ENCODE measurements at places on chromosomes 6 and 20. TPM values are rescaled to one million over a fixed set of nuclear protein-coding genes. Genes with fewer than 3 reads are reported as not detected.

DNA sequence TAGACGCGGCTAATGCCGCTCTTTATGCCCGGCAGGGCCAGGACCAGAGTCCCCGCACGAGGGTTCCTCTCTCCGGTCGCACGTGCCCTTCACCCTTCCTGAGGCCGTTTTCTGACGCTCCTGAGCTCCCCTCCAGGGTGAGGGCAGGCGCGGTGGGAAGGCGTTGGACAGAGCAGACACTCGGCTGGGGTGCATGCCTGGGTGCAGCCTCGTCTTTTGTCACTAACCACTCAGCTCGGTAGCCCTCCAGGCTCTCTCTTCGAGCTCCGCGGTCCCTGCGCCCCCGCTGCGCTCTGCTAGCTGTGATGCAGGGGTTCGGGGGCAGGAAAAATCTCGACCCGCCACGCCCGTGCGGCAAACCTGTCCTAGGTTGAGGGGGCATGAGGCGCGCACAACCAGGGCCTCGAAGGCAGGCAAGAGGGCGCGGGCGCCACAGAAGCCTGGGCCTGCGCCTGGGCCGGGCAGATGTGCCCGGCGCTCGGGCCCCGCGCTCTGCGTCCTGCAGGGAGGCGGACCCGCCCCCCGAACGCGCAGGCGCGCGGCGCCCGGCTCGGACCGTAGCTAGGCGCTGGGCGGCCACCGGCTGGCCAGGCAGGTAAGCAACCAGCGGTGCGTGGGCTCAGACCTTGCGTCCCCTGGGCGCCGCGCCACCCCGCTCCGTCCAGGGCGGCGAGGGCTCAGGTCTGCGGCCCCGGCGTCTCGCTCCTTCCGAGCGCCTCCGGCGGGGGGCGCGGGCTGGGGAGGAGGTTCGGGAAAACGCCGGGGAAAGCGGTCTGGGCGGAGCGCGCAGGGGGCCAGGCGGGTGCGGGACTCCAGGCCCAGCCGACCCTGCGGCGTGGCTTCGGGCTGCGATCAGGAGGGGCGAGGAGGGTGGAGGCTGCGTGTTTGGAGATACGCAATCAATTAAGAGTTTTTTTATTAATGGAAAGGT, at the start of gene L3MBTL1:
Gene L3MBTL1, plus strand, starts transcription at position 548 of the 931 bp plus-strand sequence. CDS start 5,807 bp downstream, outside the sequence.
- H3K27ac ChIP-seq = no peak within 1 kb of the TSS
- DNase-seq = peak; percentile 55
- peak within 1 kb of the TSS; percentile 65 for H3K4me3 ChIP-seq
- H3K36me3 ChIP-seq = no peaks in the 10 kb centered on the region
- no peaks in the 10 kb centered on the region for H3K27me3 ChIP-seq
- no peaks in the 10 kb centered on the region for H3K4me1 ChIP-seq

The SMOC2 gene
- 36.5 TPM for total RNA-seq

DNA sequence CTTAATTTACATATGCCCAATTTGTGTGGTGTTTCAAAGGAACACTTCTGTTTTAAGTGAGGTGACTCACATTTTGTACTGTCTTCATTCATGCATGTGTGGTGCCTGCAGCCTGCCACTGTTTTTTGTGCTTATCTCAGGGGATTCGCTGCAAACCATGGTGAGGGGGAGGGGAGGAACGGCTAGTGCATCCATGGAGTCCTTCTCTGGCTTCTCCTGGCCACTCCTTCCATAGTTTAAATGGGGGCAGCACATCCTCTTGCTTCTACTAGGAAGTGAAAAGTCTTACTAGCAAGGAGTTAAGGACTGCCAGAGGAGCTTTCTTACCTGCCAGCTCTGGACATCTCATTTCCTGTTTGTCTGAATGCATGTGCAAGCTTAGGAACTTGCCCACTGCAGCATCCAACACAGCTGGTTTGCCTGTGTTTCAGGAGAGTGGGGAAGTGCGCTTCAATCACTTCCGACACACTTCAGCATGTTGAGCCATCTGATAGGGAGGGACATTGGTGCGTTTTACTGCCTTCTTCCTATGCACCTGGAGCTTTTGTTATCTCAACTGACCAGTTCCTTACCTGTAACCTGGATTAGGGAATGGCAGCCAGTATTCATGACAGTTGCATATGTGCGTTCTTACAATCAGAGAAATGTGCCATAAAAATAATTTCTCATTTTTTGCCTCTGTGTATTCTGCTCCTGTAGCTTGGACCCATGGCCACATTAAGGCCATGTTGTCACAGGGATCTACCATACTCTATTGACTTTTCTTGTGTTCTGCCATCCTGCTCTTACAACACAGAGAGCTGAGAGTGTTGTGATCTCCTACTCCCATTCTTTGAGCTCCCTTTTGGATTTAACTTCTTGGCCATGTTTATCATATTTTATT, 211.3 kb downstream of the ARID1B start:
- no peaks in the 10 kb centered on the region for H3K27me3 ChIP-seq
- H3K36me3 ChIP-seq = no peaks in the 10 kb centered on the region

- no peaks in the 10 kb centered on the region for H3K36me3 ChIP-seq
- H3K4me1 ChIP-seq = no peaks in the 10 kb centered on the region
- H3K27ac ChIP-seq = no peak overlapping the region
- no peak overlapping the region for H3K4me3 ChIP-seq
- peak; percentile 88 for DNase-seq
Measured at GRCh38 chr6:188821-189655, 103.2 kb upstream of the DUSP22 start.

The PTGIS gene
- 32.6 TPM for total RNA-seq

DNA sequence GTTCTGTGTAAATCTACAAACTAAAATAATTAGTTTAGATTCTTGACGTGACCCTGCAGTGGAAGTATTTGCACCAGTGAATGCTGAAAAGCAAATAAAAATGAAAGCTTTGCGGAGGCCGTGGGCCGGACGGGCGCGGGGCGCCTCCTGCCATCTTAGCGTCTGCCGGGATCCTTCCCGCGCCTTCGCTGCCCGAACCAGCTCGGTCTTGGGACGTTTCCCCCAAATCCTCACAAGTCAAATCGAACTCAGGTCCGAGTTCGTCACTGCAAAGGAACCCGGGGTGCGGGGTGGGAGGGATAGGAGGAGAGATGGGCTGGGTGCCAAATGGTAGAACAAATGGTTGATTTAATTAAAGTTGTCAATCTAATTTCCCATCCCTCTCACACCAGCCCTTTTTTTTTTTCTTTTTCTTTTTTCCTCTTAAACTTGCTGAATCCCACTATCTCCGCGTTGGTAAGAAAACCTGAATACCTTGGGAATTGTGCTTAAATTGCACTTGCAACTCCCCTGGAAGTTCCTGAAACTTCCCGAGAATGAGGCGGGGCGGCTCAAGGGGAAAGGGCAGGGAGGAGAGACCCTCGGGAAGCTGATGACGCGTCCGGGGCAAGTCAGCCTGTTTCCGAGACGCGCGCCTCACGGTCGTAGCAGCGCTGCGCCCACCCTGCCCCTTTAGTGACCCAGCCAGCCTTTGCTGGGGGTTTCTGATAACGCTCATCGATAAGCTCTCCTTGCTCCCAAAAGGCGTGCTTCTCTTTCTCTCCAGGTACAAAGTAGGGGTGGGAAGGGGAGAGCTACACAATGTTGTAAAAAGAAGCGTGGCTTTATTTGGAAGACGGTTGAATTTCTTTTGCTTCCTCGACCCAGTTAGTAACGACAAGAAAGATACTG, 1.8 kb downstream of the GJA1 start:
- no peaks in the 10 kb centered on the region for H3K36me3 ChIP-seq
- peak overlapping the region; percentile 74 for H3K4me3 ChIP-seq
- H3K27ac ChIP-seq = peak overlapping the region; percentile 95
- H3K27me3 ChIP-seq = no peaks in the 10 kb centered on the region
- peak; percentile 53 for DNase-seq

The TMEM74B gene
- 1.5 TPM for total RNA-seq

DNA sequence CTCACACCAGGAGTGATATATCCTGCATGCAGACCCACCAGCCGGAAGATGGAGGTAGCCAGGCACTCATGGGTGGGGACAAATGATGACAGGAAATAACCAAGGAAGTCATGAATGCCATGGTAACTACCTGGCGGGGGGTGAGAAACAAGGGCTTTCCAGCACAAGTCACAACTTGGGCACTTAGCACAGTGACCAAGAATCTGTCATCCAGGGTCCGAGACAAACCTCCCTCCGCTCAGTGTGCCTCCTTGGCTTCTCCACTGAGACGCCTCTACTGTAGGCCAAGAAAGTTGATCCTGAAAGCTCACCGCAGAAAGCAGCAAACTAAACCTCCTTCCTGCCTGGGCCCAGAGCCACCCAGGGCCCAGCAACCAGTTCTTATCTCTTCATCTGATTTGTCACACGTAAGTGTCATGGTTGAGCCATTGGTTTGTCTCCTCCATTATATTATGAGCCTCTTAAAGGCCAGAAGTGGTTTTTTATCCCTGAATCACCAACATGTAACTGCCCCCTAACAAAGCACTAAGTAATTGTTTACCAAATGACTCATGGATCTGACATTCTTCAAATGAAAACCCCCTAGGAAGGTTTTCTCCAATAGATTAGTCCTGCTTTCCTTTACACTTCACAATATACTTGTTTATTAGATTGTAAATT, 84.3 kb upstream of the TAB2 start:
- H3K27me3 ChIP-seq = peaks cover 11% of the 10 kb centered on the region
- peaks cover 56% of the 10 kb centered on the region for H3K4me1 ChIP-seq
- no peak for DNase-seq

GRCh38 chr20:43155366-43156100, 34.2 kb downstream of the PTPRT start:
- H3K4me1 ChIP-seq = no peaks in the 10 kb centered on the region
- H3K4me3 ChIP-seq = no peak overlapping the region
- H3K36me3 ChIP-seq = no peaks in the 10 kb centered on the region
- DNase-seq = no peak
- no peak overlapping the region for H3K27ac ChIP-seq
- H3K27me3 ChIP-seq = no peaks in the 10 kb centered on the region

DNA sequence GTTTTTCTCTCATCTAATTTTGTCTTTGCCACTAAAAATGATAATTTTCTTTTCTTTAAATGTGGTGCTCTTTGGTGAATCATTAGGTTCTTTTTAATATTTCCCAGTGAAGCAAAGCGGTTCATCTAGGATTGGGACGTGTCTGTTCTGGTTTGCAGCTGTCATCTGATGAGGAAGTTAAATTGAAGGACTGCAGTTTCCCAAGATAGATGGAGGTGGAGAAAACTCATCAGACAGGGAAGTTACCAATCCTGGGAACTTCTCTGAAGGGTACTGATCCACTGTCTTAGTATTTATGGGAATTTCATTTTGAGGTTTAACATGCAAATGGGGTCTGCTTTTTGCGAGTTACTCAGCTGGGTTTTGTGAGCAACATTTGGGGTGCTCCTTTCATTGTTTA, 2.4 kb upstream of the AARS2 start:
- no peak overlapping the region for H3K4me3 ChIP-seq
- H3K4me1 ChIP-seq = peaks cover 9% of the 10 kb centered on the region
- peaks cover 6% of the 10 kb centered on the region for H3K27me3 ChIP-seq
- no peak for DNase-seq
- peaks cover 13% of the 10 kb centered on the region for H3K36me3 ChIP-seq

The POU5F1 gene
- total RNA-seq = 0.39 TPM

DNA sequence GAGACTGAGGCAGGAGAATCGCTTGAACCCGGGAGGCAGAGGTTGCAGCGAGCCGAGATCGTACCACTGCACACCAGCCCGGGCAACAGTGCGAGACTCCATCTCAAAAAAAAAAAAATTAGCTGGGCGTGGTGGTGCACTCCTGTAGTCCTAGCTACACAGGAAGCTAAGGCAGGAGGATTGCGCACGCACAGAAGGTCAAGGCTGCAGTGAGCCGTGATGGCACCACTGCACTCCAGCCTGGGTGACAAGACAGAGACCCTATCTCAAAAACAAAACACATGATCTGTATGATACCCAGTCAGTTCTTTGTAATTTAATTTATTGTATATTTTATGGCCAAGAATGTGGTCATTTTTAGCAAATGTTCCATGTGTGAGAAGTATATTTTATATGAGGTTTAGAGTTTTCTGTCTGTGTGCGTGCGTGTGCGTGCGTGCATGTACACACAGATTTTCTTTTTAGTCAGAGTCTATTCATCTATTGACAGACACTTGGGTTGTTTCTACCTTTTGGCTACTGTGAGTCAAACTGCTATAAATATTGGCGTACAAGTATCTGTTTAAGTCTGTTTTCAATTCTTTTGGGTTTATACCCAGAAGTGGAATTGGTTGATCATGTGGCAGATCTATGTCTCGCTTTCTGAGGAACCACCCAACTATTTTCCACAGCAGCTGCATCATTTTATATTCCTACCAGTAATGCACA, 22.2 kb upstream of the MYL9 start:
- no peaks in the 10 kb centered on the region for H3K27me3 ChIP-seq
- no peak overlapping the region for H3K4me3 ChIP-seq
- DNase-seq = no peak

The GHRH gene
- not detected for total RNA-seq

- H3K27me3 ChIP-seq = no peaks in the 10 kb centered on the region
- H3K4me1 ChIP-seq = no peaks in the 10 kb centered on the region
- H3K4me3 ChIP-seq = no peak overlapping the region
- DNase-seq = no peak
- H3K36me3 ChIP-seq = no peaks in the 10 kb centered on the region
Measured at GRCh38 chr6:55445648-55446204, 118.5 kb downstream of the GFRAL start.

DNA sequence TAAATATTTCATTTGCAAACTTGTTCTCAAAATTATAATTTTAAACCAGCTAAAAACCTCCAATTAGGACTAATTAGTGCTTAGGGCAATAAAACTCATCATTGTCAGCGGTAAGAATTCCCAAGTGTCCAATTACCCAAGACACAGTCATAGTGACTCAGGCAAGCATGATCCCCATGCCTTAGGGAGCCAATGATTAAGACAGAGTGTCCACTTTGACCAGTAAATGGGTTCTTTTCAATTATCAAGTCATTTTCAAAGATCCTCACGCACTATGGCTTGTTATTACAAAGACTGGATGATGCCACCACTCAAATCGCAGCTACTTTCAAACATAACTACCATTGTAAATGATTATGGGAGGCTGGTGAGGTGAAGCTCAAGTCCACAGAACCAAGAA, 114.0 kb downstream of the BFSP1 start:
- H3K27me3 ChIP-seq = peaks cover 3% of the 10 kb centered on the region
- no peaks in the 10 kb centered on the region for H3K4me1 ChIP-seq
- H3K27ac ChIP-seq = no peak overlapping the region
- no peak overlapping the region for H3K4me3 ChIP-seq
- DNase-seq = no peak

DNA sequence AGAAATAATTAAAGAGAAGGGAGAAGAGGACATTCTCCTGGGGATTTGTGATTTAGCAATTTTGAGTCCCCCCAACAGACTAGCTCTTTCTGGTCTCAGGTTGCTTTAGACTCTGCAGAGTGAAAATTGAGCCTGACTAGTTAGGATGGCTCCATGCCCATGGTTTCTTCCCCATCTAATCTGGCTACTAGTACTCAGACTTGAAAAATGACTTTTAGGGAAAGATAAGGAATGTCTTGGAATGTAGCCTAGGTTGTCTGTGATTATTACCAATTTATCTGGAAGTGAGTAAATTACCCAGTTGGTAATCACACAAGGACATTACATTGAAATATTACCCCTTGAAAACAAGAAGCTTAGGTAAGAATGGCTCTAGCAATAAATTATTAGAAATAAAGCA, 4.2 kb downstream of the BEND6 start:
- H3K27me3 ChIP-seq = peaks cover 9% of the 10 kb centered on the region
- H3K36me3 ChIP-seq = no peaks in the 10 kb centered on the region
- H3K4me3 ChIP-seq = no peak overlapping the region
- H3K27ac ChIP-seq = no peak overlapping the region
- peaks cover 10% of the 10 kb centered on the region for H3K4me1 ChIP-seq

The BEND6 gene
- total RNA-seq = 0.94 TPM
